ENCODE measurements at places on chromosomes 2 and 18. TPM values are rescaled to one million over a fixed set of nuclear protein-coding genes. Genes with fewer than 3 reads are reported as not detected.

RGPD6 gene
- total RNA-seq, result 14.6 TPM

MPPE1 gene
- total RNA-seq, result 22.4 TPM

DOK6 gene
- 0.88 TPM for total RNA-seq

GNAL gene
- total RNA-seq, result 2.4 TPM

SMAD4 gene
- total RNA-seq, result 40.3 TPM

SERPINB4 gene
- total RNA-seq, result 543 TPM

TDRD15 gene
- total RNA-seq, result not detected

Data from esophagus squamous epithelium (tissue), 5 donors.